ENCODE measurements at places on chromosomes 7 and 10. TPM values are rescaled to one million over a fixed set of nuclear protein-coding genes. Genes with fewer than 3 reads are reported as not detected.

- peaks cover 12% of the 10 kb centered on the region for H3K27me3 ChIP-seq
- DNase-seq = peak; percentile 80
- no peak overlapping the region for H3K4me3 ChIP-seq
Measured at GRCh38 chr7:28921822-28922221, 36.3 kb downstream of the TRIL start.

- H3K27me3 ChIP-seq = no peaks in the 10 kb centered on the region
- no peak overlapping the region for H3K4me3 ChIP-seq
- no peaks in the 10 kb centered on the region for H3K36me3 ChIP-seq
- no peak overlapping the region for H3K27ac ChIP-seq
- no peaks in the 10 kb centered on the region for H3K4me1 ChIP-seq
- peak; percentile 86 for DNase-seq
Measured at GRCh38 chr7:23570592-23571200, 26.5 kb upstream of the CCDC126 start.

DNA sequence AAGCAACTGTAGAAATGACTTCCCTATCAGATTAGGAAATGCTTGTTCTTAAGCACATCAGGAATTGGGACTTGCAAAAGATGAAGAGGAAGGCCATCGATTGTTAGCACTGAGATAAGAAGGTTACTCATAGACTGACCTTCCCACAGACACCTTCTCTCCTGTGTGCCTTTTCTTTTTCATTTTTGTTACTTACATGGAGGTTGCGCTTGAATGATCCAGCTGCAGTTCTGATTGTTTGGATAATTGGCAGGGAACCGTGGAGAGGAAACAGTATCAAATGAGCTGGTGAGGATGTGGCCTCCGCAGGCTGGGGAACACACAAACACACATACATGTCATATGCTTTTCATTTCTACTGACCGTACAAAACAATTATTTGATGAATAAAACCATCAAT lies 134.9 kb upstream of the RSU1 start:
- no peak overlapping the region for H3K27ac ChIP-seq
- H3K4me3 ChIP-seq = no peak overlapping the region
- H3K36me3 ChIP-seq = no peaks in the 10 kb centered on the region
- H3K4me1 ChIP-seq = peaks cover 22% of the 10 kb centered on the region
- H3K27me3 ChIP-seq = no peaks in the 10 kb centered on the region

GRCh38 chr7:70589590-70589989 lies 542.4 kb upstream of the GALNT17 start:
- DNase-seq = no peak
- H3K4me3 ChIP-seq = no peak overlapping the region
- no peaks in the 10 kb centered on the region for H3K36me3 ChIP-seq
- H3K27me3 ChIP-seq = peaks cover 24% of the 10 kb centered on the region

The ADAP1 gene
- total RNA-seq = 0.30 TPM

- no peak overlapping the region for H3K4me3 ChIP-seq
- peaks cover 22% of the 10 kb centered on the region for H3K27me3 ChIP-seq
- H3K36me3 ChIP-seq = no peaks in the 10 kb centered on the region
- no peak overlapping the region for H3K27ac ChIP-seq
Measured at GRCh38 chr10:133278577-133279265, 2.1 kb upstream of the ADAM8 start.

GRCh38 chr10:86113983-86114382 lies 252.6 kb downstream of the GRID1 start:
- H3K27me3 ChIP-seq = no peaks in the 10 kb centered on the region
- no peak overlapping the region for H3K27ac ChIP-seq
- H3K4me1 ChIP-seq = no peaks in the 10 kb centered on the region
- H3K4me3 ChIP-seq = no peak overlapping the region

- H3K36me3 ChIP-seq = no peaks in the 10 kb centered on the region
- H3K4me3 ChIP-seq = no peak overlapping the region
Measured at GRCh38 chr7:8214244-8214824, 47.6 kb downstream of the ICA1 start.

DNA sequence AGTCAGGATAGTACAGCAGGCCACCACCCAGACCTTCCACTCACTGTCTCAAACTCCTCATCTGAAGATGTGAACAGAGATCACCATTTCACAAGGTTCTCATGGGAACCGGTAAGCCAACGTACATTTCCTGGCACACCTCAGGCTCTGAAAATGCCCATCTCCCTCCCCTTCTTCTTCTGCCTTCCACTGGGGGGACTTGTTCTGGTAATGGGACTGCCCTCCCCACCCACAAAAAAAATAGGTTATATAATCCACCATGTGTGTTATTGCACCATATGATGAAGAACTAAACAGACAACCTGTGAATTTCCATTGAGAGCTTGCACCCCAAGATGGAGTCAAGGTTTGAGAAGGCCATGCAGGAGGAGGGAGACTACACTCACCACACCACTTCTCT lies 42.1 kb upstream of the IKZF1 start:
- H3K4me1 ChIP-seq = no peaks in the 10 kb centered on the region
- H3K27me3 ChIP-seq = no peaks in the 10 kb centered on the region
- H3K4me3 ChIP-seq = no peak overlapping the region
- H3K36me3 ChIP-seq = no peaks in the 10 kb centered on the region
- DNase-seq = no peak
- H3K27ac ChIP-seq = no peak overlapping the region

GRCh38 chr10:48594803-48595538 lies 9.9 kb downstream of the ARHGAP22 start:
- H3K27ac ChIP-seq = no peak overlapping the region
- no peaks in the 10 kb centered on the region for H3K36me3 ChIP-seq
- H3K27me3 ChIP-seq = no peaks in the 10 kb centered on the region
- H3K4me1 ChIP-seq = peaks cover 14% of the 10 kb centered on the region
- peak; percentile 54 for DNase-seq

The SHTN1 gene
- 17.3 TPM for total RNA-seq

GRCh38 chr7:508461-509170 lies 11.0 kb downstream of the PDGFA start:
- H3K27ac ChIP-seq = no peak overlapping the region
- peaks cover under 1% of the 10 kb centered on the region for H3K4me1 ChIP-seq
- no peak overlapping the region for H3K4me3 ChIP-seq
- no peak for DNase-seq

The GPER1 gene
- 1.2 TPM for total RNA-seq

The GPR85 gene
- 1.2 TPM for total RNA-seq

DNA sequence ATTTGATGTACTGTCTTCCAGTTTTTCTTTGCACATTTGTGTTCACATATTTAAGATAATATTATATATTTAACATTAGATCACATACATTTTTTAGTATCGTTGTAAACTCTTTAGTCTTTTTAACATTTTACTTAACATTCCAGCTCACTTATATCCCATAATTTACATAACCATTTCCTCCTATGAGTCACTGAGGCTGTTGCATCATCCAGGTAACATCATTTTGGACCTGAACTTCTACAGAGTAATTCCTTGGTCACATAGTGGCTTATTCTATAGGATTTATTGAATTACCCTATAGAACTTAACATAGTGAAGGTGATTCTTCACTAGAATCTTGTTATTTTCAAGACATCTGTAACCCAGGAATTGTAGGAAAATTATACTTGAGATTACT lies 194.4 kb downstream of the POU6F2 start:
- H3K27ac ChIP-seq = no peak overlapping the region
- no peaks in the 10 kb centered on the region for H3K27me3 ChIP-seq
- H3K36me3 ChIP-seq = no peaks in the 10 kb centered on the region
- H3K4me3 ChIP-seq = no peak overlapping the region
- no peaks in the 10 kb centered on the region for H3K4me1 ChIP-seq
- no peak for DNase-seq

- H3K36me3 ChIP-seq = no peaks in the 10 kb centered on the region
- H3K27ac ChIP-seq = no peak overlapping the region
- no peak for DNase-seq
- H3K4me3 ChIP-seq = no peak overlapping the region
Measured at GRCh38 chr7:36278620-36279172, 111.0 kb upstream of the ANLN start.

The CC2D2B gene
- 0.22 TPM for total RNA-seq

DNA sequence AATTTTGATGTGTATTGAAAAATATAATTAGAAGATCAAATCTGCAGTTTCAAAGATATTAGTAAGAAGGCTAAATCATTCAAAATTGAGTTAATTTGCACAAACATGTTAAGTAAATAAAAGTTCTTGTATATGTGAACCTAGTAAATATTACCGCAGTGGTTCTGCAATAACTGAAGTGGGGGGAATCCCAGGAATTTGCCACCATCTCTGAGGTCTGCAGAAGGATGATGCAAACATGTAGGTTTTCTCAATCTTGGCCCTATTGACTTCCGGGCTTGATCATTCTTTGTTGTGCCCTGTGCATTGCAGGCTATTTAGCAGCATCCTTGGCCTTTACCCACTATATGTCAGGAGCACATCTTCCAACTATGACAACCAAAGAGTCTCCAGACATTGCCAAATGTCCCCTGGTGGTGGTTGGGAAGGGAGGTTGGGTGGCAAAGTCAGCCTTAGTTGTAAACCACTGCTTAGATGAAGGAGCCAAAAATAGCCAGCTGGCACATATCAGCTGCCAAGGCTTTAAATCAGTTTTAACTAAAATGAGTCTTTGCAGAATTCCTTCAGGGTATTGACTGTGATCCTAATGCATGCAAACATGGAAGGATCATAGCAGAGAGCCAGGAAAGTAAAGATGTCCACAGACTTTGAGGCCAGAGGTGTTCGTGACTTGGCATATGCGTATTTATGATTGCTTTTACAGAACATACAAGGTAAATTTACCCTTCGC lies 146.3 kb downstream of the TRIL start:
- no peak for DNase-seq
- H3K4me1 ChIP-seq = no peaks in the 10 kb centered on the region
- H3K27ac ChIP-seq = no peak overlapping the region

The NEUROD6 gene
- not detected for total RNA-seq

The CTAGE6 gene
- 0.07 TPM for total RNA-seq

The TAS2R4 gene
- 2.2 TPM for total RNA-seq

The ASL gene
- 14.2 TPM for total RNA-seq

DNA sequence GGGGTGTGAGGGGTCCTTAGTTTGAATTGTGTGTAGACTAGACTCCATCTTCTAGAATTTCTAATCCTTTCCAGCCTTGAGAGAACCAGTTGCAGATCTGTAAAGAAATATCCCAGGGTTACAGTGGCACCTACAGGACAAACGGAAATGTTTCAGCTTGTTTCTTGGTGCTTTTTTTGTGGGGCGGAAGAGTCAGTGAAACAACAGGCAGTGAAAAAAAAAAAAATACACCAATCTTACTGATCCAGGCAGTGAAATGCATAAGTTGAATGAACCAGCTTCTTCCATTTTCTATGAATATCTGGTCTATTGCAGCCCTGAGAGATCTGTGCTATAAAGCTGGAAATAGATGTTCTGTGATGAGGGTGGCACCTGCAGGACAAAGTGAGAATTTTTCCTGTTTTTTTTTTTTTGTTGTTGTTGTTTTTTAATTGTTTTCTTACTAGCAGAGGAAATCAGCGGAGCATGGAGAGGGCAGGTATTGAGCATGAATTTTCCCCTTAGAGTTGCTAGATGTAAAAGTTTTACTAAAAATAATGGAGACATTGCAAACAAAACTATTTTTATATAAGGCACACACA lies 81.9 kb upstream of the DYNC1I1 start:
- peaks cover 3% of the 10 kb centered on the region for H3K4me1 ChIP-seq
- H3K27me3 ChIP-seq = peaks cover under 1% of the 10 kb centered on the region
- no peaks in the 10 kb centered on the region for H3K36me3 ChIP-seq
- no peak overlapping the region for H3K27ac ChIP-seq

GRCh38 chr10:14477408-14477710 lies 146.6 kb upstream of the FRMD4A start:
- peaks cover 5% of the 10 kb centered on the region for H3K4me1 ChIP-seq
- H3K4me3 ChIP-seq = no peak overlapping the region
- no peaks in the 10 kb centered on the region for H3K36me3 ChIP-seq
- H3K27me3 ChIP-seq = no peaks in the 10 kb centered on the region
- H3K27ac ChIP-seq = no peak overlapping the region

DNA sequence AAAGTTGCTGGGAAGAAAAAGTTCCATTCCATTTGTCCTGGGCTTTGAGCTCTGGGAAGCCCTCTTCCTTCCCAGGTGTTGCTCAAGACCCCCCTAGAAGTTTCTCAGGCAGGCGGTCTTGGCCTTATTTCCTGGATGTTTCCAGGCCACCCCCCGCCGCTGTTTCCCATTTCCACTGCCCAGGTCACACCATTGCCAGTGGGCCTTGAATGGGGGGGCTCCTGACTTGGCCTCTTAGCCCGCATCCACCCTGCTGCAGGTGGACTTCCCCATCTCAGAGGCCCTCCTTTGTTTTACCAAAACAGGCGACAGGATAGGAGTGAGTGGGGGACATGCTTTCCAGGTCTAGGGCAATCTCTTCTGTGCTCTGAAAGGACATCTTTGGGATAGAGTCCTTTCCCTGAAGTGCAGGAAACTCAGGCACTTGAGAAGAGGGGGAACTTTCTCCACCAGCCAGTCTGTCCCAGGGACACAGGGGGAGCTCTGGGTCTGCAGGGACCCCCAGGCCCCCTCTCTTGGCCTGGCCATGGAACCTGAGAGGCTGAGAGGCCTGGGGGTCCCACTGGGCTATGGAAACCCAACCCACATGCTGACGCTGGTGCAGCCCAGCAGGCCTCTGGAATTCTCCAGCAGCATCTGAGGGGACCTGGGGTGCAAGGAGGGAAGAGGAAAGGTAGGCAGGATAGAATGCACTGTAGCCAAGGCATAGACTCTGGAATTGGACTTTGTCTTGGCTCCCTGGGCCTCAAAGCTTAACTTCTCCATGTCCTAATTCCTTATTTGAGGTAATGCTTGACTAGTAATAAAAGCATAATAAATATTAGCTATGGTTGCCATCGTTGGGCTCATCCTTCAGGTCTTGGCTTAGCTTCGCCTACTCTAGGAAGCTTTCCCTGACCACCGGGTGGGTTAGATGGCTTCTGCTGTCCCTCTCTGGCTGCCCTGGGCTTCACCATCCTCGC lies 17.6 kb downstream of the NEURL1 start:
- no peak overlapping the region for H3K4me3 ChIP-seq
- no peaks in the 10 kb centered on the region for H3K4me1 ChIP-seq
- DNase-seq = no peak
- H3K36me3 ChIP-seq = no peaks in the 10 kb centered on the region
- no peaks in the 10 kb centered on the region for H3K27me3 ChIP-seq

The CCL26 gene
- total RNA-seq = not detected

The GIMAP2 gene
- total RNA-seq = not detected

DNA sequence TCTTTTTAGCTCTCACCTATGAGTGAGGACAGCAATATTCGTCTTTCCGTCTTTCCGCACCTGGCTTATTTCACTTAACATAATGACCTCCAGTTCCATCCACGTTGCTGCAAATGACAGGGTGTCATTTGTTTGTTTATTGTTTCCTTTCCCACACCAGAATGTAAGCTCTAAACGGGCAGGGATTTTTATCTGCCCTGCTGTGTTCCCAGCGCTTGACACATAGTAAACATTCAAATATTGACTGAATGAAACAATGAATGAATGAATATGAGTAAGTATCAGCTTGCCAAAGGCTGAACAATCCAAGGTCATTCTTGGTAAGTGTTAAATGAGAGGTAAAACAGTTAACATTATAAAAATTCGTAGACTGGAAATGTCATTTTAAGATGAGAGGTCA lies 12.8 kb downstream of the SH3PXD2A start:
- H3K27ac ChIP-seq = no peak overlapping the region
- peaks cover 26% of the 10 kb centered on the region for H3K27me3 ChIP-seq
- H3K36me3 ChIP-seq = no peaks in the 10 kb centered on the region
- no peak for DNase-seq

The ADAM8 gene
- total RNA-seq = 3.2 TPM

All from neural progenitor cell (in vitro differentiated cells).